ENCODE measurements at places on chromosomes 6 and 20. TPM values are rescaled to one million over a fixed set of nuclear protein-coding genes. Genes with fewer than 3 reads are reported as not detected.

The KIAA0408 gene
- 0.58 TPM for polyA plus RNA-seq

GRCh38 chr6:162644153-162644552 lies 83.4 kb downstream of the PRKN start:
- DNase-seq = no peak

DNA sequence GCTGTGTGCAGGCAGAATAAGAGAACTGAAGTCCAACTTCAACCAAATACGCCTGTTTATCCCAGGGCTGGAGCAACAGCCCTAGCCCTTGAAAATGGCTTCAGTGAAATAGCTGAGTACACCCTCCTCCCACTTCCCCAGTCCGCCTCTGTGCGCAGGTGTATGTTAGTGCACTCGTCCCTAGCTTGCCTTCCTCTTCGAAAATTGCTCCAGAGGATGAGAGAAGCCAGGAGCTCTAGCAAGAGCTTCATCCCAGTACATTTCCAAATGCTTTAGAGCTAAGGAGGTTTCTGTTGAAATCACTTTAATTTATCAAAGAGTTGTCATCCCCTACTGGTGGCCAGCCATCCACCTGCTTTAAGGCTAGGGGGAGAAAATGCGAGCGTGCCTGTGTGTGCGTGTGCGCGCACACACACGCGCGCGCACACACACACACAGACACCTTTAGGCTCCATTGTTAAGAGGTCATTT lies 5.4 kb upstream of the POU3F2 start:
- peak; percentile 42 for DNase-seq

DNA sequence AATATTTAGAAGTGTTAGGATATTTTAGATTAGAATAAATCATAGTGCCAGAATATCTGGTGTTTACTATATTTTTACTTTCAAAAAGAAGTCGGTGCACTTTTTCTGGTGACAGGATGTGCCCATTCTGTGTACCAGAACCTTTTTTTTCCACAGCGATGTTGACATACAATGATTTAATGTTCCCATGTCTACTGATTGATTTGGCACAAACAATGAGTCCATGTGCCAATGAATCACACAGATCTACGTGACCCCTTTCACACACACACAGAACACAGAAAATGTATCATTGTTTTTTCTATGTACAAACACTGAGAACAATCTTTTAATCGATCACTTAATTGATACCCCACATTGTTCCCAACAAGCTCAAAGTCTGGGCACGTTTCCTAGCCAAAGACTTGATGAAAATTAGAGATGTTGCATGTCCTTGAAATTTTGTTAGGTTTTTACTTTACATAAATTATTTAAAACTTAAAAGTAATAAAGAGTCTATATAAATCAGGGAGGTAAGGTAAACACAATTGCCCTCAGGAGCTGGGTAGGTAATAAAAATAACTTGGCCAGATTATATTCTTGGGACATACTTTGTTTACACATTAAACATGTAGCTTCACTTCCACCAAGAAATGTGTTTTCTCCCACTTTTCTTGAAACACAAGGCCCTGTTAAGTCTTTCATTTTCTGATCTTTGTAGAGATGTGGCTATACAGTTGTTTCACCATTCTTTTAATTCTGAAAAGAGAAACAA lies 36.4 kb upstream of the SOX4 start:
- DNase-seq = no peak

DNA sequence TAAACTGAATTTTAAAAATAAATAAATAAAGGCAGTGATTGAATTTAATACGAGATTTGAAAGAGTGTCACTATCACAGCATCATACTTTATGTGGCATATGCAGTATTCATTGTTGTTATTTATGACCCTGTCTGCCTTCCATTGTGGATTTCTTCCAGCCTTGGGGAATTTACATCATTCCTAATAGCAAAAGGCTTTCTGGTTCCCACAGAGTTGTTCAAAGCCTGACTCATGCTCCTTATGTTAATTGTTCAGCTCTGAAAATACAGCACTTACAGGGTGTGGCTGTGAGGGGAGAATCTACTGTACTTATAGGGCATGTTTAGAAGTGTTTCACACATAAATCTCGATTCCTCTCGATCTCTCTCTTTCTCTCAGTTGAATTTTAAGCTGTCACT lies 54.4 kb downstream of the JAG1 start:
- DNase-seq = no peak

GRCh38 chr20:38818113-38819065 lies 12.9 kb downstream of the PPP1R16B start:
- no peak for DNase-seq

All from B cell (primary cell).